ENCODE measurements at places on chromosomes 12 and 14. TPM values are rescaled to one million over a fixed set of nuclear protein-coding genes. Genes with fewer than 3 reads are reported as not detected.

PRICKLE1 gene
- 84.2 TPM for polyA plus RNA-seq

KIF5A gene
- 0.64 TPM for polyA plus RNA-seq

DNA sequence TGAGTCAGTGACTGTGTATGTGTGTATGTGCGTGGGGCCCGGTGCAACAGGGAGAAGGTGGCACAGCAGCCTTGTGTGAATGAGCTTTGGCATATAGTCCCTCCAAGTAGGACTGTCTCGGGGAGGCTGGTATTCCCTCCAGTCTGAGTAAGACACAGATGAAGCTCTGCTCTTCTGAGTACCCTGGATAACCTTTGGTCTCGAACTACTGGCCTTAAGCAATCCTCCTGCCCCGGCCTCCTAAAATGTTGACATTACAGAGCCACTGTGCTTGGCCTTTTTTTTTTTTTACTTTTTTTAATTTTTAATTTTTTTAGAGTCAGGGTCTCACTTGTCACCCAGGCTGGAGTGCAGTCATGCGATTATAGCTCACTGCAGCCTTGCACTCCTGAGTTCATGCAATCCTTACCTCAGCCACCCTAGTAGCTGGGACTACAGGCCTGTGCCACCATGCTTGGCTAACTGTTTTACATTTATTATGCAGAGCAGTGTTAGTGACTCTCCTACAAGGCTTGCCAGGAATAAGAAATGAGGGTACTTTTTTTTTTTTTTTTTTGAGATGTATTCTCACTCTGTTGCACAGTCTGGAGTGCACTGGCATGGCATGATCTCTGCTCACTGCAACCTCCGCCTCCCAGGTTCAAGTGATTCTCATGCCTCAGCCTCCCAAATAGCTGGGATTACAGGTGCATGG lies 9.4 kb upstream of the DAZAP2 start:
- DNase-seq, result no peak

AVPR1A gene
- 6.3 TPM for polyA plus RNA-seq

CFAP54 gene
- 0.44 TPM for polyA plus RNA-seq

PLA2G1B gene
- polyA plus RNA-seq, result not detected

RPL10L gene
- 0.26 TPM for polyA plus RNA-seq

ZDHHC22 gene
- polyA plus RNA-seq, result 1.1 TPM

- DNase-seq, result no peak
Measured at GRCh38 chr12:108525681-108526080, 10.6 kb downstream of the FICD start.

IL23A gene
- polyA plus RNA-seq, result 0.57 TPM

GRCh38 chr14:67187826-67188225 lies 1.4 kb upstream of the GARIN2 start:
- DNase-seq, result no peak

Measured in left renal pelvis (tissue), 4 donors.